Stimulated activated CD8-positive, alpha-beta memory T cell treated with anti-CD3 and anti-CD28 coated beads, Interleukin-4, amount 100 ng/mL, for 1 hour (primary cell): ENCODE measurements at places on chromosomes 3 and 15.

GRCh38 chr15:55389264-55389607 is 18.9 kb downstream of the CCPG1 start:
- DNase-seq = no peak

DNA sequence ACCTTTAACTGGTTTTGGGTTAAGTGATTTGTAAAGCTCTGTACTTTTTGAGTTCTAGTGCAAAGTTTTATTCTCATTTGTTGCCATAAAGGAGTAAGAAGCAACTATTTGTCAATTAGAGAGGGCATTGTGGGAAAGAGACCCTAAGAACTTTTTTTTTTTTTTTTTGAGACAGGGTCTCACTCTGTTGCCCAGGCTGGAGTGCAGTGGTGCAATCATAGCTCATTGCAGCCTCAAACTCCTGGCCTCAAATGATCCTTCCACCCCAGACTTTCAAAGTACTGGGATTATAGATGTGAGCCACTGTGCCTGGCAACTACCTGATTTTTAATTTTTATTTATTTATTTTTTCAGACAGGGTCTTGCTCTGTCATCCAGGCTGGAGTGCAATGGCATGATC is 4.9 kb downstream of the CHP1 start:
- no peak for DNase-seq

GRCh38 chr15:88805031-88805780 is 2.0 kb downstream of the ACAN start:
- no peak for DNase-seq

DNA sequence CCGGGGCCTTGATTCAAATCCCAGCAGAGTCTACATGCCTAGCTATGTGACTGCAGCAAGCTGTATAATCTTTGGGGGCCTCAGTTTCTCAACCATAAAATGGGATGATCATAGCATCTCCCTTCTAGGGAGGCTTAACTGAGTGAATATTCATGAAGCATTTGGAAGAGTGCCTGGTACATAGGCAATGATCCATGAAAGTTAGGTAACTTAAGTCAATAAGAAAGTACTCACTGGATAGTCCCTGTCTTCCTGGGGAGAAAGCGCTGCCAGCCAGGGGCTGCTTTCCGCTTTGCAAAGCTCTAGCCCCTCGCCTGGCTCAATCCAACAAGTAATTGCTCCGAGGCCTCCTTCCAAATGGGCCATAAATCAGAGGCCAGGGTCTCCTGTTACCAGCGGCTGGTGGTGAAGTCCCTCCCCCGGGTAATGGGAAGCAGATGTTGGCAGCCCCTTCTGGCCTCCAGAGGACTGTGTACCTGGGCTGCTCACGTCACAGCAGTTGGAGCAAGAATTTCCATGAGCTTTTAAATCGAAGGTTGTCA is 521.9 kb upstream of the PROK2 start:
- DNase-seq = no peak

DNA sequence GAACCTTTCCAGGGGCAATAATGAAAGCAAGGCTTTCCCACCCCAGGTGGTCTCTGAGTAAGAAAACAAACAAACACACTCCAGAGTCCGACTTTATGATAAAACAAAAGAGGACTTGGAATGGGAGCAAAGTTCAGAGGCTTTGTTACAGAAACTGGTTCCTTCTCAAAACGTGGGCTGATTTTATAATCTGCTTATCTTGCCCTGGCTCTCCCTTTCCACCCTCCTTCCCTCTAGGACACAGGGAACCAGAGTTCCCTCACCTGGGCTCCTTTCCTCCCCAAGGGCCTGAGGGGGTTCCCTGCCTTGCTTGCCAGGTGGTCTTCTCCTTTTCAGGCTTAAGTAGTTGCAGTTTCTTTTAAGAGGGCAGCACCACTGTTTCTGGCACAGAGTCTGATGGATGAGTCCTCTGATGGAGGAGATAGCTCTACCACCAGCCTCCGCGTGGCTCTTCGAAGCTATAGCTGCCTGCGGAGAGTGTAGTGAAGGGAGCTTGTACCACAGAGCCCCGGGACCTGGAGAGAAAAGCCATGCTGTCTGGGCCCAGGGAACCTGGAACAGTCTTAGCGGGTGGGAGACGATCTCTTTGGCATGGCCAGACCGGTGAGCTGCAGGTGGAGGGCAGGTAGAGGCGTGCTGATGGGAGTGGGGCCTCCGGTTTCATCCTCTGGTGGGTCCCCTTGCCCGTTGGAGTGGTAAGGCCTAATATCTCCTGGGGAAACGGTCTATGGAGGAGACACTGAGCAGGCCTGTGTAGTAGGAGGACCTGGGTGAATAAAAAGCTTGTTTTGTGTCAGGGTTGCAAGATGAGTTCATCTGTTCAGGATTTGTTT is 68.7 kb downstream of the SMAD6 start:
- DNase-seq = no peak

DNA sequence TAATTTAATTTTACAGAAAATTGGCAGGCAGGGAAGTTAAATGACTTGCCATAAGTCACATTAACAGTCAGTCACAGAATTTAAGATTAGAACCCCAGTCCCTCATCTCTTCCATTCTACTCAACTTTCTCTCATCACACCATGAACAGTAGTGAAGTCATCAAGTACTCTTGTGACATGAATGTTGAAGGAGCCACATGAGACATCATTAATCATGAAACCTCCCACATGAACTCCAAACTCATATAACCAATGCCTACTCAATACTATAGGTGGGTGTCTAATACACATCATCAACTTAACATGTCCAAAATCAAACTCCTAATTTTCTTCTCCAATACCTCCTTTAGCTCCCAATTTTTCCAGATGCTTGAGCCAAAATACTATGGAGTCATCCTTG is 19.5 kb downstream of the PHC3 start:
- no peak for DNase-seq

DNA sequence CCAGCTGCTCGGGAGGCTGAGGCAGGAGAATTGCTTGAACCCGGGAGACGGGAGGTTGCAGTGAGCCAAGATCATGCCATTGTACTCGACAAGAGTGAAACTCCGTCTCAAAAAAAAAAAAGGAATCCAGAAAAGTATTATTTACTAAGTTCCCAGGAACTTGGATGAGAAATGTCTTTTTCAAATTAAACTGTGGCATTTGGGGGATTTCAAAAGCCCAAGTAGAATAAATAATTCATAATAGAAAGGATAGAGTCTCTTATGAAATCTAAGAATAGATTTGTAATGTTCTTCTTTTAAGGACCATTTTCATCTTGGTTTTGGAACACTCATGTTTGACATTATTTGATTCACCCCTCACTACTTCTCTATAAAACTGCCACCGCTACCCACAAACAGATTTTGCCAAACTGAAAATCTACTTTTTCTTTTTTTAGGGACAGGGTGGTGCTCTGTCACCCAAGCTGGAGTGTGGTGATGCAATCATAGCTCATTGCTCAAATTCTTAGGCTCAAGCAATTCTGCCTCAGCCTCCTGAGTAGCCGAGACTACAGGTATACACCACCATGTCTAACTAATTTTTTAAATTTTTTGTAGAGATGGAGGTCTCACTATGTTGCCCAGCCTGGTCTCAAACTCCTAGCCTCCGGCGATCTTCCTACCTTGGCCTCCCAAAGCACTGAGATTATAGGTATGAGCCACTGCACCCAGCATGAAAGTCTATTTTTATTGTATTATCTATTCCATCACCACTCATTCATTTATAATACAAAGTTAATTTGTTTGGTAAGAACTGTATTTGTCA is 99.3 kb downstream of the SENP2 start:
- DNase-seq = no peak

GRCh38 chr15:62462268-62462667 is 297.2 kb upstream of the C2CD4B start:
- no peak for DNase-seq

DNA sequence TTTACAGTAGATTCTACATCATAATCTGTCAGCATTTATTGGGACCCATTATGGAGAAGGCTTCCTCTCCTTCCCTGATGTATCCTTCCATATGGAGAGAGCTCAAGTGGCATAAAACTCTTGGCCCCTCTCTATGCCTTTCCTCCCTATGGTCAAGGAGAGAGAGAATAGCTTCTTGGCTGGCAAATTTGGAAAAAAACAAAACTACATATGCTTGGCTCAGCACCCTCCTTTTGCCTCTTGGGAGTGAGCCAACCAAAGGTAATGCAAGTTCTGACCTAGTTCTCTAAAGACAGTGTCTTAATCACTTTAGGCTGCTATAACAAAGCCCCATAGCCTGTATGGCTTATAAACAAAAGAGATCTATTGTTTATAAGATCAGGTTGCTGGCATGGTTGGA is 37.5 kb downstream of the C3orf70 start:
- no peak for DNase-seq

- no peak for DNase-seq
Measured at GRCh38 chr15:82851981-82852511, 42.6 kb downstream of the WHAMM start.

DNA sequence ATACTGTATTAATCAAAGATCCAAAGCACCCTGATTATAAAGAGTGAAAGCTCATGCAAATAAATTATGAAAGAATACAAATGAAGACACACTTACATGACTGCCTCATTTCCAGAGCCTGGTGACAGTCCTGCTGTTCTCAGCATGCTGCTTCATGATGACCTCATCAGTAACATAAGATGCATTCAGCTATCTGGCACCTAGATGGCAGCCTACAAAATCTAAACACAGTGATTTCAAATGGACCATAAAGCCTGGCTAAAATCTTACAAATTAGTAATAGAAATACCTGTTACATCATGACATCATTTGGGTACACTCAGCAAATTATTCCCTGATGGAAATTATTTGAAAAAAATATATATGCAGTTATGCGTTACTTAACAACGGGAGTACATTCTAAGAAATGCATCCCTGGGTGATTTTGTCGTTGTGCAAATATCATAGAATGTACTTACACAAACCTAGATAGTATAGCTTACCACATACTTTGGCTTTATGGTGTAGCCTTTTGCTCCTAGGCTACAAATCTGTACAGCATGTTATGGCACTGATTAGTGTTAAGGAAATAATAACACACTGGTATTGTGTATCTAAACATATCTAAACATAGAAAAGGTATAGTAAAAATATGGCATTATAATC is 207.2 kb downstream of the EPHA3 start:
- no peak for DNase-seq

- no peak for DNase-seq
Measured at GRCh38 chr3:82048711-82049110, 287.3 kb upstream of the GBE1 start.

DNA sequence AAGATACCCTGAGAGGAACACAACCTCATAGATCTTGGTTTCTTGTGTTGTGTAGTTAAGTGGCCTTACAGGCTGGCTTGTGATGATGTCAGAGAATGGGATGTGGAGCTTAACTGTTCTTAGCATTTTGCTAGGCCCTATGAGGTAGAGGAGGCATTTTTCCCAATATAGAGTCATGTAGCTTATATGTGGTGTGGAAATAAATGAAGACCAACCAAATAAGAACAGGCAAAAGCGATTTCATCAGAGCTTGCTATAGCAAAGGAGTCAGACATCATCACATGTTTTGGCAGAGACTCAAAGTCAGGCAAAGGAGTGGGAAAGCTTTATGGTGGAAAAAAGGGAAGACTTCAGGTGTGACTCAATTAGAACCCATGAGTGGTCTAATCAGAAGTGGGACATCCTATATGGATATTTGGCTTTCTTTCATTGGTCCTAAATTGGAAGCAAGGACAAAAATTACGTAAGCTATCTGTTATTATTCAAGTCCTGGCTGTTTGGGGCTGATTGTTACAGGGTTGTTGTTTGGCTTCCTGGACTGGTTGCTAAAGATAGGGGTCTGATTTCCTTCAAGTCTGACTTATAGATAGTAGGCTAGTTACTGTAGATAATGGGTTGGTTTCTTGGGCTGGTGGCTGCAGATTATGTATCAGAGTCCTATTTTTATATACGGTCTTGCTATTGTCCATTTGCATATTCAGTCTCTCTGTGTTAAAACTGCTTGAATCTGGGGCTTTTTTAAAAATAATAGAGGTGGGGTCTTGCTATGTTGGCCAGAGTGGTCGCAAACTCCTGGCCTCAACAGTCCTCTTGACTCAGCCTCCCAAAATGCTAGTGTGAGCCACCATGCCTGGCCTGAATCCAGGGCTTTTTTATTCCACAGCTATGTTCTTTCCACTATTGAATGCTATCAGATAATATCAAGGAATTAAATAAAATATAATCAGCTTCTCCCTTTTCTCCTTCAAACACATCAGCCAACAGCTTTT is 30.3 kb upstream of the SETD2 start:
- no peak for DNase-seq

DNA sequence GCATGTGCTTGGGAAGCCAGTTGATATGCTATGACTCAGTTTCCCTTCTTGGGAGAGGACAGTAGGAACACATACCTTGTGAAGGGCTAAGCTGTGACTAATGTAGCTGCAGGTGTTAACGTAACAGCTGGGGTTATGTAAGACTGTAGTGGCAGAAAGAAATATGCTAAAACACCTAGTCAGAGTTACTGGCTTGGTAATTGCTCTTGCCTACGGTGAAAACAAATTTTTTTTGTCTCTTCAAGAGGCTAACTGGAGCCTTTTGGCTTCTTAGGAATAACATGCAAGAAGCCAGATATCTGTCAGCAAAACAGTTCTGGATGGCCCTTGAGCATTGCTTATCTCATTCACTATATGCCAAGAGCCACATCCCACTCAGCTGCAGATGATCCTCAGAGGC is 1.4 kb downstream of the MAPKBP1 start:
- DNase-seq = no peak

GRCh38 chr15:93298901-93299300 is 209.9 kb upstream of the RGMA start:
- DNase-seq = no peak

DNA sequence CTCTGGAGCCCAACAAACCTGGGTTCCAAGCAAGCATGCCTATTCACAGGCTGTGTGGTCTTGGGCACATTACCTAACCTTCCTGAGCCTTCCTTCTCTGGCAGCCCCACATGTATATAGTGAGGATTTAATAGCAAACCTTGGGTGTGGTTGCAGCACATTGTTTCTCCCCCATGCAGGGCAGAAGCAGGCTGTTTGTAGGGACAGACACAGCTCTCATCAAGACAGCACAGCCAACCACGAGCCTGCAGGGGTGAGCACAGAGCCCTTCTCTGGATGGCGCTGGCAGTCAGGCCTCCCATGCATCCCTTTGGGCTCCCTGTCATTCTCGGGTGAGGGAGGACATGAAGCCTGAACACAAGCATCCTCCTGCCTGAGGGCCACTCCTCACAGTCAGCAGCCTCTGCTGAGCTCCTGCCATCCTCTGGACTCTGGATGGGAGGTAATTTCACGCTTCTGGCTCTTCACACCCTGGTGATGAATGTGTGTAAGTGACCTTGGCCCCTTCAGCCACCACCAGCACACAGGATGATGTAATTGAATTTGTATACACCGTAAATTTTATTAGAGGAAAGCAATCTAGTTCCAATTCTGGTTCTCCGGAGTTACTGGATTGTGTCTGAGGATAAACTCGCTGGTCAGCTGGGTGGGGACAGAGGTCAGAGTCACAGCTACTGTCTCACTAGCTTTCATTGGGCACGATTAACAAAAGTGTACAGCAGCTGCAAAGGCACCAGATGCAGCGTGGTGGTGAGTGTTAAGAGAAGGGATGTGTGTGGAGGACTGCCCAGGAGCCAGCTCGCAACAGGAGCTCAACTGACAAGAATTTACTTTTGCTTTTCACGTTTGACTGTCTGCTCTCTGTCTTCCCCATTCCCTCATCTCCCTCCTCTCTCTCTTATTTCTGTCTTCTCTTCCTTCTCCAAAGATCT is 118.1 kb downstream of the CLSTN2 start:
- DNase-seq = no peak

- DNase-seq = no peak
Measured at GRCh38 chr15:85789496-85789875, 5.2 kb downstream of the KLHL25 start.
